Natural killer cell treated with Interleukin-12 subunit alpha and Interleukin-12 subunit beta and Interleukin-15 and Interleukin-18, amount 100 ng/mL, for 72 hours (primary cell): ENCODE measurements at places on chromosomes 2 and 18.

- no peak for DNase-seq
These were observed 99.6 kb downstream of the BABAM2 start for GRCh38 chr2:27990030-27990590.

GRCh38 chr2:76977846-76978727 lies 544.1 kb downstream of the LRRTM4 start:
- DNase-seq: no peak

DNA sequence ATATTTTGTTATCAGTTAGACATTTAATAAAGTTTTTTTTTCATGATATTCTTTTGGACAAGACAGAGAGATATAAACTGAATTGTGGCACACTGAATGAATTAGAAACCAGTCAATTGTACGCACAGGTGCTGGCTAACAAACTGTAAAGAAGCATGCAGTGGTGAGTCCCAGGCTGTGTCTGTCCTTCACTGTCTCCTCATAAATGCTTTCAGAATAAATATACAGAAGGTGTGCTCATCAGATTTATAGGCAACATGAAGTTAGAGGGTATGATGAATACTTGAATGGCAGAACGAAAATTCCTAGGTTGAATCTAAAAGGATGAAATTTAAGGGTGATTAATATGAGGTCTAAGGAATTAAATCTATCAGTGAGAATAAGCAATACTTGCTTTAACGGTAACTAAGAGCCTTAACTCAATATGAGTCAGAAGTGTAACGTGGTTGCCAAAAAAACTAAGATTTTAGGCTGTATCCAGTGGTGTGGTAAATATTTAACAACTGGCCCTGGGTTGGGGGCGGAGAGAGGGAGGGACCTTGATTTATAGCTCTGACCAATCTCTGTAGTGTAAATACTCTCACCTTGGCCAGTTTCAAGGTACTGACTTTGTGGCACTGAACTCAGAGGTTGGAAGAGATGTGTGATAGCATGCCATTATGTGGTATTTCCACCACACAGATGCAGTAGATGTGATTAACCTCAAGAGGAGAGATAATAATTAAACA lies 41.9 kb upstream of the AAK1 start:
- DNase-seq: peak; percentile 65

GRCh38 chr2:150610670-150611279 lies 123.3 kb upstream of the RND3 start:
- no peak for DNase-seq

GRCh38 chr18:78772360-78773302 lies 207.0 kb upstream of the SALL3 start:
- DNase-seq: no peak

- no peak for DNase-seq
These were observed 295.1 kb downstream of the CNTNAP5 start for GRCh38 chr2:124320051-124320688.

DNA sequence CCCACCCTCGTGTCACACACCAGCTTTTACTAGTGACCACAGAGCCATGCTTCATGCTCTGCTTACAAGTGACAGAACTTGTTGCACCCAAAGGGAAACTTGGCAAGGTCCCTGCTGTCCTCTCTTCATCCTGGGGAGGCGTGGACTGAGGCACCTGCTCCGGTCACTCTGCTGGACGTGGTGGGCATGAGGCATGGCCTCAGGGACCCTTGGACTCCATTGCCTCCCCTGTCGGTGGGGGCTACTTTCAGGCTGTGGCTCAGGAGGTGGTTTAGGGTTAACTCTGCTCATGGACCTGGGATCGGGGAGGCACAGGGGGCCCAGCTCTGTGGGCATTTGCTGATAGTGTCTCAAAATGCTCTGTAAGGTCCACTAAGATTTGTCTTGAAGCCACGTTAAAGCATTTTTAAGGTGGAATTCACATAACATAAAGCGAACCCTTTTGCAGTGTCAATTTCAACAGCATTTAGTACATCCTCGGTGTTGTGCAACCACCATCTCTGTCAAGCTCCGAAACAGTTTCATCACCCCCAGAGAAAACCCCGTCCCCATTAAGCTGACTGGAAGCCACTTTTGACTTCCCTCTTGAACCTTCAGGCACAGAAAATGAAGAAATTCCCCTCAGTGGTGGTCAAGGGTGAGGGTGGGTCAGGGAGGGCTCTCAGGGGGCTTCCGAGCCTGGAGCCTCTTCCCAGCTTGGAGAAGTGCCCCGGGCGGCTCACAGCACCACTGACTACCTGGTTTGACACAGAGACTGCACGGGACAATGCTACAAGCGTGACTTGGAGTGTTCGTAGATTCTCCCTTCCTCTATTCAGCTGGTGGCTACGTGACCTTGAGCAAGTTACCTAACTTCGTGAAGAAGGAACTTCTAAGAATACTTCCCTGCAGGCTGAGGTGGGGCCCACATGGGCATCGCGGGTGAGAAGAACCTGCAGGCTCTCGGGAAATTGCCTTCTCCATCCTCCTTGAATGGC lies 100.0 kb upstream of the HDAC4 start:
- DNase-seq: no peak

DNA sequence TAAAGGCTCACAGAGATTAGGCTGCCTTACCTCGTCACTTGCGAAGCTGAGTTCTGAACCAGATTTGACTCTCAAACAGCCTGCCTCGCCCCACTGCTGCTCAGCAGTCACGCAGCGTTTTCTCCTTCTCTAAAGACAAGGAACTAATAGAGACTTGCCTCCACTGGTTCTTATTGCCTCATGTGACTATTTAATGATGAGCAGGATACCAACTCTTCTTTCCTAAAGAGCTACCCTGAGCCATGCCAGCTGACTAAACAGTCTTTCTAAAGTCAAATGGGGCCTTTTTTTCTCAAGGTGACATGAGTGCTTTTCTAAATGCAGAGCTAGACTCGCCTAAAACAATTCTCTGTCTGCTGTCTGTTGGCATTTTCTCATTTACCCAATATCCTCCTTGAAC lies 147.5 kb downstream of the NCKAP5 start:
- no peak for DNase-seq

DNA sequence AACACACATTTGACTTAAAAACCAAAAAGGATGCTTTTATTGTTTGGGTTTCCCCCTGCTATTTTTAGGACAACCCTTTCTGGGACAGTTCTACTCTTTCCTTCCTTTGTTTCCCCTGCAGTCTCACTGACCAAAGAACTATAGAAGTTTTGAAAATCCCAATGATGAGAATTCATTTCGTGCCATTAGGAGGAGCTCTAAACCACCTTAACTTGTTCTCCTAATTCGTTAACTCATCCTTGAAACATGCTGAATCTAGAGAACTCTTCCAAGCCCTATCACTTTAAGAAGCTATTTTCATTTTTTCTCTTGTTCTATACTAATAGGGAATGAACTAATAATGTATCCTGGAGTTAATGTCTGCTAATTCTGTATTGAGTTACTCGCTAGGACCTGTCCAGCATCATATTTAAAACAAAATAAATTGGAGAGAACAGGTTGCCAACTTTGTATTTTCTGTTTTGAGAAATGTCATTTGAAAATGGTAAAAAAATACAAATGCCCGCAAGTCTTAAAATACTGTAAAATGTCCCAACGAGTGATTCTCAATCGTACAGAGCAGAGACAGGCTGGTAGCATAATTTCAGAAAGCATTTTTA lies 62.9 kb downstream of the AFTPH start:
- no peak for DNase-seq

GRCh38 chr2:203396667-203397066 lies 68.5 kb downstream of the ABI2 start:
- DNase-seq: no peak

- DNase-seq: no peak
These were observed 416.1 kb downstream of the LPIN1 start for GRCh38 chr2:12162269-12163247.

- no peak for DNase-seq
These were observed 56.1 kb downstream of the ASAP2 start for GRCh38 chr2:9262671-9263171.

DNA sequence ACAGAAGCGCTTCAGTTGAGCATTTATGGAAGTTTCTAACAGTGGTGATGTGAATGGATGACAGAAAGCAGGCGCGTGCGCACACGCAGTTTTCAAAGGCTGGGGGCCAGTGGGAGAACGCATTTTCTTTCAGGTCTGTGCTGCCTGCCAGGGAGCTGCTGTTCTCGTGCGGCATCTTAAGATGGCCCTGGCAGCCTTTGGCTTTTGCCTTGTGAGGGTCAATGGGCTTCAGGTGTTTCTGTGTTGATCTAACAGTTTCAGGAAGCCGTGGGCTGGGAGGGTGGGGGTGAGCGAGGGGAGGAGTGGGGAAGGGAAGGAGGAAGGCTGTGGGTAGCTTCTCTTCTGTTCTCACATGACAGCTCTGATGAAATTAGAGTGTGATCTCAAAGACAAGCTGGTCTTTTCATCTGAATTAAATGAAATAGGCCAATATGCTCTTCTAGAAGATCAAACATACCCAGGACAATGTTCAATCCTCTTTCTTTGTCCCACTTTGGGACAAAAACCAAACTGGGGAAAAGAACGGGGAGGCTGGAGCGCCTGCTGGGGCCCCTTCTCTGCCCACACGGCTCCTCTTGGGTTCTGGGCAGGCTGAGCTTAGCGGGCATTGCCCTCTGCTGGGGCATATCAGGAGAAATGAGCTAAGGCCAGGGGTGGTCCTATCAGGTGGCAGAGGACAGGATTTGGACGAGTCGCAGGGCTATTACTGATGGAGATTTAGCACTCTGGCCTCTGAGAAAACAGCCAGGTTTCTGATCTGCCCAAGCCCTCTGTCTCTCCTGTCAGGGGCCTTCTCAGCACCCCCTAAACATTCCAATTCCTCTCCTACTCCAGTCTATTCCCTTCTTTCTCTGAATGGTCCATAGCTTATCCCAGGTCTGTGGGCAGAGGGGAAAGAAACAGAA lies 126.2 kb upstream of the LGALSL start:
- peak; percentile 67 for DNase-seq

GRCh38 chr2:69353360-69353759 lies 33.7 kb downstream of the GFPT1 start:
- DNase-seq: no peak

GRCh38 chr2:75844651-75845050 lies 133.9 kb upstream of the GCFC2 start:
- DNase-seq: no peak

GRCh38 chr2:88765154-88765888 lies 73.8 kb downstream of the RPIA start:
- no peak for DNase-seq

- no peak for DNase-seq
These were observed 97.8 kb downstream of the KYNU start for GRCh38 chr2:142975239-142975638.

- no peak for DNase-seq
These were observed 23.7 kb downstream of the NCAPH start for GRCh38 chr2:96359310-96359709.

- no peak for DNase-seq
These were observed 15.9 kb downstream of the MDH1 start for GRCh38 chr2:63604666-63605065.
